Activated CD4-positive, alpha-beta T cell treated with anti-CD3 and anti-CD28 coated beads for 4 hours (primary cell): ENCODE measurements at places on chromosomes 2 and 18.

- no peak for DNase-seq
Measured at GRCh38 chr2:176039375-176039774, 37.3 kb upstream of the LNPK start.

GRCh38 chr18:22985250-22985649 is 52.1 kb downstream of the RBBP8 start:
- DNase-seq: no peak

GRCh38 chr2:241798081-241798630 is 10.8 kb upstream of the NEU4 start:
- DNase-seq: no peak

DNA sequence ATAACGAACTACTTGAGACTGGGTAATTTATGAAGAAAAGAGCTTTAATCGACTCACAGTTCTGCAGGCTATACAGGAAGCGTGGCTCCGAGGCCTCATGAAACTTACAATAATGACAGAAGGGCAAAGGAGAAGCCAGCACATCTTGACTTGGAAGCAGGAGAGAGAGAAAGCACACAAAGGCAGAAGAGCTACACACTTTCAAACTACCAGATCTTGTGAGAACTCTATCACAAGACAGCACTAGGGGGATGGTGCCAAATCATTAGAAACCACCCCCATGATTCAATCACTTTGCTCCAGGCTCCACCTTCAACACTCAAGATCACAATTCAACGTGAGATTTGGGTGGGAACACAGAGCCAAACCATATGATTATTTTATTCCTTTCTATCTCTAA is 655.9 kb upstream of the SYT4 start:
- DNase-seq: no peak

- DNase-seq: no peak
Measured at GRCh38 chr18:24364177-24364576, 33.4 kb downstream of the OSBPL1A start.

- no peak for DNase-seq
Measured at GRCh38 chr2:3647246-3647645, 10.8 kb upstream of the ALLC start.

DNA sequence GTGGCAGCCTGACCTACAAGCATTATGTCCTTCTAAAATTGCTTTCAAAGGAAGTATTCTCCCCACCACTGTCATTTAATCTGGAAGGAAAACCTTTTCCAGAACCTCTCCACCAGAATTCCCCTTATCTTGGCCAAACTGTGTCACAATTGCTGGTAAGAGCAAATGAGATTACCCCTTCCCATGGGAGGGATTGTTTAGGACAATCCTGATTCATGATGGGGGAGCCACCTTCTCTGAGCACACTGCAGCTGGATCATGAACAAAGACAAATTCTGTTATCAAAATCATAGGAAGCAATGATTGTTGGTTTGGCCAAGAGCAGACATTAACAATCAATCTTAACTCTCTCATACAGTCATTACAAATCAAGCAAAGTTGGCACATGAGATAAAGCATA is 18.1 kb upstream of the ATOH8 start:
- DNase-seq: no peak

GRCh38 chr18:36786686-36787085 is 42.1 kb downstream of the TPGS2 start:
- no peak for DNase-seq

- no peak for DNase-seq
Measured at GRCh38 chr18:12895626-12896025, 11.6 kb upstream of the PTPN2 start.

DNA sequence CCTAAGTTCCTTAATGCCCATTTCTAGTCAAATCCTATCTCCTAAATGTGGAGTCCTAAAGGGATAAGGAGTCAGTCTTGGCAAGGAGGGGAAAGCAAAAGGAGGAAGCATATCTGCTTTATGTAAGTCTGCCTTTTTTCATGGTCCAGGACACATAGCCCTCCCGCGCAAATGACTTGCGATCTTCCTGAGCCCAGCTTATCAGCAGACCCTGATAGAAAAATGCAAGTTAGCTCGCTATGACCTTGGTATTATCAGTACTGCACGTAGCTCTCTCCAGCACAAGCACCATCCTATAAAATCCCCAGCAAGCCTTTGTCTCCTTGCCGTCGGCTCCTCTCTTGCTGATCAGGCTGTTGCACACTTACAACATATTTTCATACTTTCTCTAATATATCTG is 281.4 kb upstream of the KCNH7 start:
- DNase-seq: no peak

DNA sequence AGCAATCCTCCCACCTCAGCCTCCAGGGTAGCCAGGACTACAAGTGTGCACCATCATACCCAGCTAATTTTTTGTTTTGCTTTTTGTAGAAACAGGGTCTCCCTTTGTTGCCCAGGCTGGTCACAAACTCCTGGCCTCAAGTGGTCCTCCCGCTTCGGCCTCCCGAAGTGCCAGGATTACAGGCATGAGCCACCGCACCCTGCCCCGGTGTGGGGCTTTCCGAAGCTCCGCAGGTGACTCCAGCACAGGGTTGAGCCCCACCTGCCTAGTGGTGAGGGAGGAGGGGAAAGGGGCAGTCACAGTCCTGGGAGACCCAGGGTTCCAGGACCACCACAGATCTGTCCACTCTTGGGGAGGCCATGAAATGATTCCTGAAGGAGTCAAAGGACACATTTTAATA is 5.2 kb downstream of the PRLH start:
- DNase-seq: no peak

DNA sequence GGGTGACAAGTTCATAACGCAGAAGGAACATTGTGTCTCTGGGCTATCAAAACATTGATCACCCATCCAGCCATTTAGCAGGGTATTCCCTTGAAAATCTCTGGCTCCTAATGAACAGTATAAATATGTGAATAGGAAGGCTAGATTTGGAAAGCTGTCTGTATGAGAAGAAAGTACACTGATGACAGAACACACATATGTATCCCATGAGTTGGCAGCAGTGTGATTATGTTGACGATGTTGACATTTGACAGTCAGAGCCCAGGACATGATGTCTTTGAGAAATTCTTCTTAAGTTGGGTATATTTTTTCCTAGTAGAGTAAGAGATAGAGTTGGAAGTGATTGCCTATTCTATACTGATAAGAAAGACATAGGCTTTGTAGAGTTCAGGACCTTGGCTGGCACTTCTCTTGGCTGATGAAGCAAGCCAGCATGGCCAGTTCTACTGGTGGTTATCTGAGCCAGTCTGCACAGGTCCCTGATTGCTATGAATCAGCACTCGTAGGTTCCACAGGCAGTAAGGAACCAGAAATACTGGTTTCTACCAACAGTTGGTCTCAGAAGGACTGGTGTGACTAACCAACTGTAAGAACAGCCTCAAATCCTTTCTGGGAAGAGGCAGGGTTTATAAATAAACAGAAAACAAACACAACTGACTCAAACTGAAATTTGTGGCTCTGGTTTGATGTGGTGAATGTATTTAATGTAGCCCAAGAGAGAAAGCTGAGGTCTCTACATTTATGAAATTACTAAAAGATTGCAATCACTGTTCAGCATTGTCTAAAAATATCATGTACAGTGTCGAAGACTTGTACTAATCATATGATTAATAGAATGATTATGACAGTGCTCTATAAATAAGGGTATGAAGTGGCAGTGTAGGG is 43.9 kb upstream of the RAPH1 start:
- DNase-seq: no peak

GRCh38 chr2:40101131-40101575 is 322.1 kb upstream of the THUMPD2 start:
- DNase-seq: no peak

DNA sequence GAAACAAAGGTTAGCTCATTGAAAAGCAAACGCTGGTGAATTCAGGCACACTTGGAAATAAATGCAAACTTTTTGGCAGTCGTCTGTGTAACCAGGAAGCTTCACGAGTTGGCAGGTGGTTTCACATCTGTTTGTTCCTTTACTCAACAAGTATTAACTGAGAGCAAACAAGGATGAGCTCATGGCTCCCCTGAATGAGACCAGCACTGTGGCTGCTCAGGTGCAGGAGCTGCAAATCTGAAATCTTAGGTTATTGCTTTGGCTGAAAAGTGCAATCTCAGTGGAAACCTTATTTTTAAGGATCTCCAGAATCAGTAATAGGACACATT is 46.3 kb downstream of the SH3RF3 start:
- DNase-seq: no peak

DNA sequence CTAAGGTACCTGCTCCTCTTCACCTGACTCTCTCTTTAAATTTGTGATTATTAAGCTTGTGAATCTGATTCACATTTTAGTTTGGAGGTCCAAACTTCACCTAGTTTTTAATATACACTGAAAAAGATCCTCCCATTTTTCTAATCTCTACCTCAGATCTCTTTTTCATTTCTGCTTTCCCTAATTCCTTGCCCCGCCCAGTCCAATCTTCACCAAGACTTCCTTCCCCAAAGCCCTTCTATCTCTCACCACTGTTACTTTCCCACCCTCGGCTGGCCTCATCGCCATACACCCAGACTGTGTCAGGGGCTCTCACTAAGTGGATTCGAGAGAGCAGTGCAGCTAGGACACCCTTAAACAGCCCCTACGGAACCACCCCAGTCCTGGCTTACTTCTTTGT is 40.0 kb downstream of the LBH start:
- DNase-seq: no peak

DNA sequence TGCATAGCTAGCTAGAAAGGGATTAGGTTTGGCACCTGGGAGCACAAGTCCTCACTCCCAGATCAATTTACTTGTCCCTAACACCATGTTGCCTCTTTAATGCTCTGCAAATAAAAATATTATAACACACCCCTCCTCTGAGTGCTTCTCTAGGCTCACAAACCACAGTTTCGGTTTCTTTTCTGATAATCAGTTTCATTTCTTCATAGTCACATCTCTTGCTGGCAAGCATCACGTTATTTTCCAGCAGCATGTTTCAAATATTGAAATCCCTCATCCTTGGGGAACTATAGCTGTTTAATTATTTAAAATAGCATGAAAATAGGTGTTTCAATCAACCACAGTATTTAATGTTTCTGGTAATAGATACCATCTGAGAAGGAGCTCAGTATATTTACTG is 13.9 kb upstream of the SMCHD1 start:
- no peak for DNase-seq

DNA sequence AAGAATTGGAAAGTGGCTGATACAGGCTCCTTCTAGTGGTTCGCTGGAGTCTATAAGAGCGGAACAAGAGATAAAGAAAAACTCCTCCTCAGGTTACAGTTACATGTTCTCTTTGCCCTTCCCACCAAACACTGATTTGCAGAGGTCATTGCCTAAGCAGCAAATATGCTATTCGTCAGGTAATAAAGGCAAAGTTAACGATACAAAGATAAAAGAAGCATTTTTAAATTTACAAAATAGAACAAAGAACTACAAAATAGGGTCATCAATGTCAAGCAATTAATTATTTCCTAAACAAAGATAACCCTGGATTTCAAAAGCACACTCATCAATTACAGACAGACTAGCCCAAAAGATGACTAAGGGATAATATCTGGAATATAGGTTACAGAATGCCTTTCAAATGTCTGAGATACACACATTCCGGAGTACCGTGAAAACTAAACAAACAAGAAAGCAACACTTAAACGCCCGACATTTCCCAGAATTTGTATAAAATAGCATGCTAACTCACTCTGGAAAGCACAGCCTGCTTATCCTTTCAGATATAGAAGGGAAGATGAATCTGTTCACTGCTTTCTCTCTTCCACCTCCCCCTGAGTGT is 186.4 kb downstream of the MREG start:
- DNase-seq: no peak

DNA sequence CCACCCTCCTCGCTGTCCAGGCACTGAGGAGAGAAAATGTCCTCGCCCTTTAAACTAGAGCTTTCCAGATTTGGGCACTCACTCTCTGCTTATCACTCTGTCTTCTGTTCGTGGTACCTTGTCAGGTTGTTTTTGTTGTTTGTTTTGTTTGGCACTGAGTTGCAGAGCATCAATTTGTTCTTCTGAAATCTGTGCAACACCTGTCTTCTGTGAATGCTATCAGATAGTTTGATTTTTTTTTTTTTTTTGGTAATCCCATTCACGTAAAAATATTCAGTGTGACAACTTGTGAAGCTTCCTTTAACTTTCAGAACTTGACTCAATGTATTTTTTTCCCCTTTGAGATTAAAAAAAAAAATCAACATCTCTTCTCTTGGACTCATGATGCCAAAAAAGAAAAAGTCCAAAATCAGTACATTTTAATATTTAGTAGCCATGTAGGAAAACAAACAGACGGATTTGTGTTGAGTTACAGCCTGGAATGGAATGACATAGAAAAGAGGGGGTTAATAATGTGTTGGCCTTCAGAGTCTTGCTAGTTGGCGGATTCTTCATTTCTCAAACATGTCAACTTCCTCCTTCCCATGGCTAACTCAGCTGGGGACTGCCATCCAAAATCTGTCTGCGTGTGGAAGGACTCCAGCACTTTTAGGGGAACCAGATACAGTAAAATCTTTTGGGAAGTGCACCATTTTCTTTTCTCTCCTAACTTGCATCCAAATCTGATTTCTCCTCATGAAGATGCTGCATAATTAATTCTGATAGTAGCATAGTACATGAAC is 1.6 kb downstream of the TMEM178A start:
- no peak for DNase-seq
